Suppressor macrophage treated with lipopolysaccharide for 1 hour (primary cell): ENCODE measurements at places on chromosomes 7 and 10.

GRCh38 chr7:99539213-99539811 lies 12.6 kb downstream of the FAM200A start:
- no peak for DNase-seq

DNA sequence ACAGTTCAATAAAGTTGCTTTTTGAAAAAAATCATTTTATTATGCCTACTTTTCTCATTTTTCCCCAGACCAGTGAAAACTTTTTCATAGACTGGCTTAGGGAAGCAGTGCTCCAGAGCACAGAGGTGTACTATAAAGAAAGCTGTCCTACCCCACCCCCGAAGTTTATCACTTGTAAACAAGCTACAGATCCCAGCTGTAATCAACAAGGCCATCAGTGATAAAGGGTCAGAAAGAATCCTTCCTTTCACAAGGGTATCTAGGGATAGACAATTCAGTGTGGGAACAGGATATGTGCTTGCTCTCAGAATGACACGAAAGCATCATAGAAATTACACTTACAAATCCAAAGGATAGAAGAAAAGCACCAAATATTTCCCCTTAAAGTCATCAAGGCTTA lies 4.5 kb downstream of the PRDX3 start:
- DNase-seq: no peak

DNA sequence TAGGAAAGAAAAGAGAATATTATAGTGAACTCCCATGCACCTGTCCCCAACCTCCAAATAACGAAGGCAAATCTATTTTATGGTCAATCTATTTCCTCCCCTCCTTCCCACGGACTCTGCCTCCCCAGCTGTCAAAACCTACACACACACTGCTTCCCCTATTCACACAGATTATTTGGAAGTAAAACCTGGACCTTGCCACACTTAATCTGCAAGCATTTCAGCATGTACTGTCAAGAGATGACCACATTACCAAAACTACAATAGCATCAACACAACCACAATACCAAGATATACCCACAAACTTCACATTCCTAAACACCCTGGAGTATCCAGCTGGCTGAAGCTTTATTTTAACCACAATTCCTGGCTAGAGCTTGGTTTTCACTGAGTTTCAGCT lies 27.8 kb upstream of the KCNK18 start:
- no peak for DNase-seq

DNA sequence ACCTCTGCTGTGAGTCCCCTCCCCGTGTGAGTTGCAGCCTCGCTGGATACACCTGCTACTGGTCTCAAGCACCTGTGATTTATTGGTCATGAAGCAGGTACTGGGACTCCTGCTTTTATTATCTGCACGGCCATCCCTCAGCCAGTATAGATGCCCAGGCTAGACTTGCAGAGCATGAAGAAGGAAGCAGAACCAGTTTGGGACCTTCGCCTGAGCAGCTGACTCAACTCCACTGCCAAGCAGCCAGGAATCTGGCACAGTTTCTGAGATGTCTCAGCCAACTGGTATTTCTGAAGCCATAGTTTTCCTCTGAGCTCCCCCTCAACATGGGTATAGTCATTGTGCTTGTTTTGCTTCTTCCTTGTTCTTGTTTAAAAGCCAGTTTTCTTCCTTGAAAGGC lies 28.0 kb upstream of the SLC39A12 start:
- DNase-seq: no peak

- no peak for DNase-seq
Observed at GRCh38 chr7:13912715-13913278, 76.7 kb downstream of the ETV1 start.

GRCh38 chr10:29525762-29526161 lies 109.0 kb downstream of the SVIL start:
- DNase-seq: no peak

GRCh38 chr10:120978589-120979252 lies 127.6 kb downstream of the WDR11 start:
- DNase-seq: no peak

GRCh38 chr7:117673367-117673766 lies 193.5 kb downstream of the CFTR start:
- DNase-seq: no peak

GRCh38 chr7:129210989-129211312 lies 13.9 kb upstream of the AHCYL2 start:
- DNase-seq: peak; percentile 16

- no peak for DNase-seq
Observed at GRCh38 chr10:6657196-6657595, 77.1 kb upstream of the PRKCQ start.

DNA sequence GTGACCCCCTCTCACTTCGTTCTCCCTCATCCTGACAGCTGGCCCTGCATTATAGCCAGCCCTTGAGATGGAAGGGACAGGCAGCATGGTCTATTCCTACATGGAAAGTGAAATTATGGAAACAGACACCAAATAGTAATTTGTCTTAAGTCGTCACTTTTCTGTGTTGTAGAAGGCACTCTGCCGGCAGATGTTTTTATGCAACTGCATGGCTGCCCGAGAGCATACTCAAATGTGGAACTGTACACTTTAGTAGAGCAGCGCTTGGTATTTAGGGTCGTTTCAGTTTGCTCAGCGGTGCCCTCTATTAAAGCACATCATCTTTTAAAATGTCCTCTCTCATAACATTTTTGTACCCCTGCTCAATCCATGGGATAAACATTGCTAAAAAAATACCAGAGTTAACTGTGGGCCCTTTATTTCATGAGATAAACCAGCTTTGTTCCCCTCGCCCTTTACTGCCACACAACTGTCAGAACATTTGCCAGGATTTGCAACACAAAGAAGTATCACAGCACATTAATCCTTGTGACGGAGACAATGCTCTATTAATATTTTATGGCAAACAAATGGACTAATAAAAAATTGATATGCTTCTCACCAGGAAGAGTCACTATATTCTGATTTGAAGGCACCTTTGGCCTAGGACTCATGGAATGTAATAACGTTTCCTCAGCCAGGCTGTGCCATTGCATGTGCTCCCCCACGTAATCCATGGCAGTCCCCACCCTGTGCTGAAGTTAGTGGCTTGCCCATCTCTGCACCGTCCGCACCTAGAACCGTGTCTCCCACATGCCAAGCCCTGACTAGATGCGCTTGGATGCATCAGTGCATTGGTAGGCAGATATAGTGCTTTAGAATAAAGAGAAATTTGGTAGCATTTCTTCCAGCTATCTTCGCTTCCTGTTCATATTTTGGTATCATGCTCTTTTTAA lies 221.3 kb downstream of the PAXIP1 start:
- no peak for DNase-seq

DNA sequence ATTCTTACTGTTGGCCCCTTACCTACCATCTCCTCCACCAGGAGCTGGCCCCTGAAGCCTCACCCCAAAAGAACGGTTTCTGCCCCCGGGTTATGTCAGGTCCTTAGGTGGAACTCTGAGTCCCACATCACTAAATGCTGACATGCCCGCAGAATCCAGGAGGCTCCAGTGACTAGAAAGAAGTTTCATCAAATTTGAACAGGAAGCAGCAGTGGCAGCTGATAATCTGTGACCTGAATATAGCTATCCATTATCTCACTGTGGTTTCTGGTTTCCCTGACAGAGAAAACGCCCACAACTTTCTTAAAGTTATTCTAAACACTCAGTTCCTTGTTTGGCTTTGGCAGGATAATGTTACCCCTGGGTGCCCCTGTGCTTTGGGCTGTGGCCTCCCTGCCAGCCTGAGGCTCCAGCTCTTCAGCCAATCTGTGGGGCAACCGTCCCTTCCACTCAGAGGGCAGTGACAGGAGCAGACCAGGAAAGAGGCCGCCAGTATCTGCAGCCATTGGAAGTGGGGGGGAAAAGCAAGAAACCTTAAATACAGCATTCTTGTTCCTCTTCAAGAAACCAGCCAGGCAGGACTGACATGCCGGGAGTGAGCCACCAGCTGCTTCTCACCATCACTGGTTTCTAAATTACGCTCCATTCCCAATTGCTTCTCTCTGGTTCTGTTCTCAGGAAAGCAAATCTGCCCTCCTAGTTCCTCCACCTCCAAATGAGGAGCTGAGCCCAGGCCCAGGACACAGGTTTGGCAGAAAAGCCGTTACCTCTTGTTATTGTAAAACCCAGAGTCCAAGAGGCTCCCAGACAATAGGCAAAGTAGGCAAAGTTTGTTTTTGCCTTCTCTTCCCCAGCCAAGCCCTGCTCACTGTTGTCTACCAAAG lies 41.2 kb upstream of the VCL start:
- DNase-seq: peak; percentile 67

DNA sequence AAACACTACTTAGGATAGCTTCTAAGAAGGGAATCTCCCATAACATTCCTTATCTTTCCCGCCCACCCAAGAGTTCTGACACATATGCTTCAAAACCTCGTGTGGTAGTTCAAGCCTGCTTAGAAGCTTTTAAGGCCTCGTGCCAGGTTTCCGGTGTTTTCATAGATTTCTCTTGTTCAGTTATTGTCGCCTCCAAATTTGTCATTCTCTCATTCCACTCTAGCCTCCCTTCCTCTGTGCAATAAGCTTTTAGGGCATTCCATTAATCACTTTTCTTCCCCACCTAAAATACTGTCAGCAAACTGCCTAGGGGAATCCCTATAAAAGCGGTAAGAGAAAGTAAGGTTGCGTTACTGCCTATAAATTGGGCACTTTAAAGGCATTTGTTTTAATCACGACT lies 718 bp upstream of the BPGM start:
- peak; percentile 66 for DNase-seq

GRCh38 chr10:87775766-87776165 lies 42.3 kb downstream of the ATAD1 start:
- DNase-seq: peak; percentile 72

DNA sequence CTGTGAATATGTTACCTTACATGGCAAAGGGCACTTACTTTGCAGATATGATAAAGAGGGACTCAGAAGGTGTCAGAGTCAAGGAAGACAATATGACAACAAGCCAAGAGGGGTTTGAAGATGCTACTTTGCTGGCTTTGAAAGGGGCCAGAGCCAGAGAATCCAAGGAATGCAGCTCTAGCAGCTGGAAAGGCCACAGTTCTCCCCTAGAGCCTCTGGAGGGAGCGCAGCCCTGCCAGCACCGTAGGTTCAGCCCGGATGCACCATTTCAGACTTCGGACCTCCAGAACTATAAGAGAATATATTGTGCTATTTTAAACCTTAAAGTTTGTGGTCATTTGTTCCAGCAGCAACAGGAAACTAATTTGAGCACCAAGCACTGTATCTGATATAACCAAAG lies 32.9 kb upstream of the WDR11 start:
- no peak for DNase-seq

DNA sequence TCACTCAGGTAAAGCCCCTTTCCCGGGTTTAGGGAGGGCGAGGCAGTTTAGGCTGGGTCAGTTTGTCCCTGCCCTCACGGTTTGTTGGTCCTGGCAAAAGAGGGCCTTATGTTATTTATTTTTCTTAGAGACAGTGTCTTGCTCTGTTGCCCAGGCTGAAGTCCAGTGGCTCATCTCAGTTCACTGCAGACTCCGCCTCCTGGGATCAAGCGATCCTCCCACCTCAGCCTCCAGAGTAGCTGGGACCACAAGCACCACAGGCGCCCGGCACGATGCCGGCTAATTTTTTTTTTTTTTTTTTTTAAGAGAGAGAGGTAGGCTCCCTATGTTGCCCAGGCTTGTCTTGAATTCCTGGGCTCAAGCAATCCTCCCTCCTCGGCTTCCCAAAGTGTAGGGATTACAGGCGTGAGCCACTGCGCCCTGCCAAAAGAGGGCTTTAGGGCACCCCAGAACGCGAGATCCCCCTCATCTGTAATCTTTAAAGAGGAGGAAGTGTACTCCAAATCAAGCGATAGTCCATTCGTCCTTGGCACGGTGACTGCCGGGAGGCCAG lies 626 bp upstream of the BMS1 start:
- DNase-seq: peak; percentile 3

DNA sequence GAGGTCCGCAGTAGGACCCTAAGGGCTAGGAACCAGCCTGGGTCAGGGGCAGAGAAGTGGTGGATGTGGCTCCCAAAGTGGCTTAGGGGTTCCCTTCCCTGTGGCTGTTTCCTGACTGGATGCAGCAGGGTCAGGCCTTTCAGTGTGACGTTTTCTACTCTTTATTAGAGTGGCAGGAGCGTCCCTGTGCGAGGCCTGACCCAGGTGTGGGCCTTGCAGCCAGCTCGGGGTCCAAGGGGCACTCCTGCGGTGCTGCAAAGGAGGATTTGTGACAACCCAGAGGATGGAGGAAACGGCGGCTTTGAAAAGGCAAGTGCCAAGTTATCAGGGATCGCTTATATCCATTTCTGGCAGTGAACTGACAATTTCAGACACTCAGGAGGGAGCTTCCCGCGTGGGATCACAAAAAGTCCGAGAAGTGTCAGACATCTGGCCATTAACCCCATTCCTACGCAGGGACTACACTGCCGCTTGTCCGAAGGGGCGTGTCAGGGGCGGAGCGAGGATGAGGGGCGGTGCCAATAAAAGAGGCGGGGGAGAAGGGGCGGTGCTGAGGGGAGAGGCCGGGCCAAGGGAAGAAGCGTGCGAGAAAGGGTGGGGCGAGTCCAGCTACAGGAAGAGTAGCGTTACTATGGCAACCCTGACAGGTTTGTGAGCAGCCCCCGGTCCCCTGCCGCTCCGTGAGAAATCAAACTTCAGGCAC lies 98.8 kb upstream of the ZNF722 start:
- peak; percentile 49 for DNase-seq

DNA sequence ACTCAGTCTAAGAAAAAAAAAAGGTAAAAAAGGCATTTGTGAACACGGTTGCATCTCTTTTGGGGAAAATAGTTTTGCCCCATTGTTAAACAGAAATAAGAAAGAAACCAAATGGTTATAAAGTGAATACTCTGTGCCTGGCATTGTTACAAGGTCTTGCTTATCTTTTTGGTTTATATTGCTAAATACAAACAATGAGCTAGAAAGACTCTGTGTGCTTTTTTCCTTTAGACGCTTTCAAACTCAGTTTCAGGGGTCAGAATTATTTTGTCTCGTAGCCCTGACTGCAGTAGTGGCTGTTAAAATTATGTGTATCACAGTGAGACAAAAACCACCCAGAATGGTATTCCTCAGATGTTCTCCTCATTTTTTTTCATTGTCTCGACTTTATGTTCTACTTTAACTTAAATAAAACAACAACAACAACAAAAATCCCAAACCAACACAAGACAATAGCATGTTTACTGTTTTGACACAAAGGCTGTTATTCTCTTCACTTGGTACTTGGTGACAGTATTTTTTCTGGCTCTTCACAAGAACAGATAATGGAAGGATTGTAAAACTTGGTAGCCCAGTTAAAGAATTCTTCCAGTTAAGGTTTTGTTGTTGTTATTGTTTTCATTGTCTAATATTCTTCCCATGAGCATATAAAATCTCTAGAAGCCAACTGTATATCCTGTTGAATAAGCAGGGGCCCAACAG lies 190.1 kb downstream of the PLXDC2 start:
- no peak for DNase-seq

- DNase-seq: no peak
Observed at GRCh38 chr10:10788761-10789160, 228.9 kb upstream of the CELF2 start.

DNA sequence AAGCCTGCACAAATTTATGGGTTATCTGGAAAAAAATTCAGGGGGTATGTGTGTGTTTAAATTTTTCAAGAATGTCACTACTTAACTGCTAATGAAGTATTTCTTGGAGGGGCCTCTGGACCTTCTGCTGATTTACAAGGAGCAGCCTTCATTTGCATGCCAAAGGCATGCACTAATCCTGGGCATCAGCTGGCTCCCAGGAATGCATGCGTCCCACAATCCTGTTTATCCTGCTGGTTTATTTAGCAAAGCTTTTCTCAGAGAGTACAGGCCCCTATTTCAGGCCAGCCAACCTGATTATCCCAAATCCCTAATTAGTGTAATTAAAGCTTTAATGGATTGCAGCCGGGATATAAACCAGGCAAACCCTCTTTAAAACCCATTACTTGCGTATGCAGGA lies 170.4 kb downstream of the TAX1BP1 start:
- DNase-seq: no peak
